ENCODE measurements at places on chromosomes 5 and 9.

DNA sequence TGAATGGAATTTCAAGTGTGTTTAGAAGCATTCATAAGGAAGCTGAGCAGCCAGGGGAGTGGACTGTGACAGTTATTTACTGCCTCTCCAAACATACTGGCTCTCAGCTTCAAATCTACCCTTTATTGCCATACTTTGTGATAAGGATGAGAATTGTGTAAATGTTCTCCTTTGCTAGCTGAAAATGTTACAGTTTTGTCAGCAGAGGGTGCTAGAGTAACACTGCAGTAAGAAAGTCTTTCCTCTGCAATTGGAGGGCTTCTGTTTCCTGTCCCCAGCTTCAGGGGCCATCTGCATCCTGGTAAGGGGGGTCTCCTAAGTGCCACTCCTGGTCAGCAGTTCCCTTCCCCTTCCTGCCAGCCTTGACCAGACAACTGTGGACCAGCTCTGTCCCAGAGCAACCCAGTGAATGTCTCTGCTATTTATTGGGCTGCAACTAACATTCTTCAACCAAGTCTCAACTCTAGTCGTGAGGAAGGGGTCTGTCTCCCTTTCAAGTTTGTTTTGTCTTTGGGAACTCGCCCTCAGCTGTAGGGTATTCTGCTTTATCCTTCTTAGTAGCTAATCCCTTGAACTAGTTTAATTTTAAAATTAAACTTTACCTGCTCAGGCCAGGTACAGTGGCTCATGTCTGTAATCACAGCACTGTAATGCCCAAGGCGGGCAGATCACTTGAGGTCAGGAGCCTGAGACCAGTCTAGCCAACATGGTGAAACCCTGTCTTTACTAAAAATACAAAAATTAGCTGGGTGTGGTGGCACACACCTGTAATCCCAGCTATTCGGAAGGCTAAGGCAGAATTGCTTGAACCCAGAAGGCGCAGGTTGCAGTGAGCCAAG is 45.3 kb downstream of the RAPGEF6 start:
- DNase-seq, result peak; percentile 18
- no peaks in the 10 kb centered on the region for H3K27me3 ChIP-seq
- H3K27ac ChIP-seq, result no peak overlapping the region
- no peak overlapping the region for H3K4me3 ChIP-seq
- H3K4me1 ChIP-seq, result peaks cover 1% of the 10 kb centered on the region

DNA sequence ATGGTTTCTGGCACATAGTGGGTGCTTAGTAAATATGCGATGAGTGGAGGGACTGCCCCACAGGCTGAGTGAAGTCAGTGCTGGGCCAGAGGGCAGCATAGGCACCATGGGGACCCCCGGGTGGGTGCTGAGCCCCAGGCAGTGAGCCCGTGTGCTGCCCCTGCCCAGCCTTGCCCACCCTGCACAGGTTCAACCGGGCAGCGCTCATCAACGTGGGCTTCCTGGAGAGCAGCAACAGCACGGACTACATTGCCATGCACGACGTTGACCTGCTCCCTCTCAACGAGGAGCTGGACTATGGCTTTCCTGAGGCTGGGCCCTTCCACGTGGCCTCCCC is 7.2 kb downstream of the B4GALT7 start:
- no peak for DNase-seq
- H3K27ac ChIP-seq, result no peak overlapping the region
- H3K27me3 ChIP-seq, result no peaks in the 10 kb centered on the region
- no peak overlapping the region for H3K4me3 ChIP-seq
- peaks cover 5% of the 10 kb centered on the region for H3K36me3 ChIP-seq
- peaks cover 3% of the 10 kb centered on the region for H3K4me1 ChIP-seq

GRCh38 chr9:115204904-115205453 is 87.0 kb upstream of the TNC start:
- H3K36me3 ChIP-seq, result no peaks in the 10 kb centered on the region
- DNase-seq, result no peak
- no peaks in the 10 kb centered on the region for H3K4me1 ChIP-seq
- H3K27me3 ChIP-seq, result no peaks in the 10 kb centered on the region
- H3K27ac ChIP-seq, result no peak overlapping the region

GRCh38 chr9:18798508-18799290 is 234.3 kb downstream of the SAXO1 start:
- H3K27me3 ChIP-seq, result no peaks in the 10 kb centered on the region
- H3K36me3 ChIP-seq, result no peaks in the 10 kb centered on the region
- no peak overlapping the region for H3K4me3 ChIP-seq
- no peaks in the 10 kb centered on the region for H3K4me1 ChIP-seq
- no peak for DNase-seq

DNA sequence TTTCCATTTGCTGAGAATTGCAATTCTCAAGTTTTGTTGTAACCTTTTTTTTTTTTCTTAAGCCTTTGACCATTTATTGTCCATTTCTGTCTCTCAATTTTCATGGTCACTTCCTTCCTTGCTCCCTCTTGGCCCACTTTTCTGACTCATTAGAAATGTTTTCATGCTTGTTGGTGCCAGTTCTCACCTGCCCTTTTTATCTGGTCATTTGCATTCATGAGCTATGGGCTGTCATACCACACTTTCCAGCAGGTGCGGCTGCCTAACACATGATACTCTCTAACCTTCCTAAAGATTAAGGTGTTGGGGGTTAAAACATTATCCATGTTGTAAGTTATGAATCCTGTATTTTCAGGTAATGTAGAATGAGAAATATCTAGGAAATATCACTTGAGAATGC is 150.5 kb upstream of the TLX3 start:
- no peak overlapping the region for H3K4me3 ChIP-seq
- no peaks in the 10 kb centered on the region for H3K36me3 ChIP-seq
- H3K27me3 ChIP-seq, result no peaks in the 10 kb centered on the region
- H3K27ac ChIP-seq, result no peak overlapping the region
- H3K4me1 ChIP-seq, result peaks cover 2% of the 10 kb centered on the region

DNA sequence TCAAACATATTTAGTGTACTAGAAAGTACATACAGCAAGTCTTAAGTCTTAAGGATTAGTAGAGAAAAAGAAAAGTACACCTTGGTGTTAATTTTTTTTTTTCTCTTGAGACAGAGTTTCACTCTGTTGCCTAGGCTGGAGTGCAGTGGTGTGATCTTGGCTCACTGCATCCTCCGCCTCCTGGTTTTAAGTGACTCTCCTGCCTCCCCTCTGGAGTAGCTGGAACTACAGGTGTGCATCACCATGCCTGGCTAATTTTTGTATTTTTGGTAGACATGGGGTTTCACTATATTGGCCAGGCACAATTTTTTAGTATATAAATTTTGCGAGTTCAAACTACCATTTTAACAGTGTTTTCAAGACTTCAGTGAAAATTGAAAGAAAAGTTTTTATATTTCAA is 1941.1 kb upstream of the CDH6 start:
- H3K27ac ChIP-seq, result no peak overlapping the region
- no peaks in the 10 kb centered on the region for H3K36me3 ChIP-seq
- H3K4me3 ChIP-seq, result no peak overlapping the region
- no peak for DNase-seq
- no peaks in the 10 kb centered on the region for H3K4me1 ChIP-seq

GRCh38 chr9:123649909-123650308 is 280.0 kb downstream of the DENND1A start:
- H3K27me3 ChIP-seq, result no peaks in the 10 kb centered on the region
- H3K4me3 ChIP-seq, result no peak overlapping the region
- H3K36me3 ChIP-seq, result 0 out of 2 replicates have a peak, but pooled peaks cover 2% of the 10 kb centered on the region
- no peak overlapping the region for H3K27ac ChIP-seq

- no peak overlapping the region for H3K4me3 ChIP-seq
- H3K27ac ChIP-seq, result no peak overlapping the region
- no peaks in the 10 kb centered on the region for H3K27me3 ChIP-seq
- H3K36me3 ChIP-seq, result no peaks in the 10 kb centered on the region
- no peaks in the 10 kb centered on the region for H3K4me1 ChIP-seq
Observed at GRCh38 chr9:127045148-127045547, 77.3 kb downstream of the ANGPTL2 start.

DNA sequence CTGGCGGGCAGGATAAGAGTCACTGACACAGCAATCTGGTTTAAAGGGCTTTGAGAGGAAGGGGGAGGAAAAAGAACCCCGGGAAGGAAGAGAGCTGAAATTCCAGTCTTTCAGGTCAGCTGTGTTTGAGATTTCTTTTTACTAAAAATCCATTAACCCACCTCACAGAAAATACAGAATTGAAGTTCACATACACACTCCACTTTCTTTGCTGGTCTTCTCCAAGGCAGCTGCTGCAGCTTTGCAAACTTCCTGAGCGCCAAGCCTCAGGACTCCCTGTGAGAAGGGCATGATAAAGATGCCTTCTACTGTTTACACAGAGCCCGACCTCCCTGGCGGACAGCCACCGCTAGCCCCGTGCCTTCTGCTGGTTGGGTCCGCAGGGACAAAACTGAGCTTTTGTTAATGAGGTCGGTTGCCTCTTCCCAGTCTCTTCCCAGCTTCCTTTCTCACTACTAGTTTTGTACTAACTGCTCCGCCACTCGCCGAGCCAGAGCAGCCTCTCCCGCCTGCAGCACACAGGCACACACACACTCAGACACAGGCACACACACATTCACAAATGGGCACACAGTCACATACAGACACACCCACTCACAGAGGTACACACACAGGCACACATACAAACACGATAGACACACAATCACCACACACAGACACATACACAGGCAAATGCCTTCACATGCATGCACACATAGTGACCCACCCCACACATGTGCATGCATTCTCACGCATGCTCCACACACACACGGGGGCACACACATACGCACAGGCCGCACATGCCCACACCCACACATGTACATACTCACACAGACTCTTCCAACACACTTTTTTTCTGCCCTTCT is at the start of gene FREM1:
Gene FREM1 (minus strand): TSS at position 468 of the 845 bp plus-strand sequence. CDS start 41,451 bp downstream, outside the sequence.
- no peak within 1 kb of the TSS for H3K4me3 ChIP-seq
- no peak within 1 kb of the TSS for H3K27ac ChIP-seq
- no peak for DNase-seq
- H3K36me3 ChIP-seq, result no peaks in the 10 kb centered on the region

GRCh38 chr5:33166522-33166921 is 274.2 kb upstream of the TARS1 start:
- H3K36me3 ChIP-seq, result no peaks in the 10 kb centered on the region
- no peak overlapping the region for H3K4me3 ChIP-seq
- no peaks in the 10 kb centered on the region for H3K4me1 ChIP-seq
- DNase-seq, result no peak

DNA sequence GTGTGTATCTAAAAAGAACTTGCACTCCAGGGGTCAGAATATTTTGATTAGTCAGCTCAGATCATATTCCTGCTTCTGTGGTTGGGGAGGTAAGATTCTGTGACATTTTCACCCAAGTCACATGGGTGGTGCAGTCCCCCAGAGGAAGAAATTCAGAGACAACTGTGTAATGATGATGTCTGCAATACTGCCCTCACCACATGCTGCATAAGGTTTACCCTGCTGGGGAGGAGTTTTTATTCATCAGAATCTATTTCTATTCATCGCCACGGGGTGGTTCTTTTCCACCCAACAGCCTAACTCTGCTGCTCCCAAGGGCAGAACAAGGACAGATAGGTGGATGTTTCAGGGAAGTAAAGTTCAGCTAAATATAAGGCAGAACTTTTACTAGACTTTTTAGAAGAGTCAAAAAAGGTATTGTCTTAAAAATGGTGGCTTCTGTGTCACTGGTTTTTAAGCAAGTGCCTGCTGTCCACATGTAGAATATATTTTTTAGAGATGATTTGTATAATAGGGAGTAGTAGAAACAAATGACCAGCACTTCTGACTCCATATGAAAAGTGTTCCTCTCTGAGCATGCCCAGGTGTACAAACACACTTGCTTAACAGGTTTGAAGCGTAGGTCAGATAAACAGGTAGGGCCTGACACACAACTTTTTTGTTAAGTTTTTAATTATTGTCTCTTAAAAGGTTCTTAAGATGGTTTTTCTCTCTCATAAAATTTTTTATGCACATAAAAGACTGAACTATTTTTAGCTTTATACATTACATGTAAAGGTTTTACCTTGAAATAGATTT is 352.7 kb downstream of the LRRC70 start:
- no peak overlapping the region for H3K27ac ChIP-seq
- no peaks in the 10 kb centered on the region for H3K27me3 ChIP-seq
- no peak for DNase-seq
- no peak overlapping the region for H3K4me3 ChIP-seq
- H3K36me3 ChIP-seq, result no peaks in the 10 kb centered on the region

GRCh38 chr5:90613459-90613858 is 54.9 kb downstream of the ADGRV1 start:
- H3K27ac ChIP-seq, result no peak overlapping the region
- no peak for DNase-seq
- H3K36me3 ChIP-seq, result no peaks in the 10 kb centered on the region
- H3K4me1 ChIP-seq, result no peaks in the 10 kb centered on the region

DNA sequence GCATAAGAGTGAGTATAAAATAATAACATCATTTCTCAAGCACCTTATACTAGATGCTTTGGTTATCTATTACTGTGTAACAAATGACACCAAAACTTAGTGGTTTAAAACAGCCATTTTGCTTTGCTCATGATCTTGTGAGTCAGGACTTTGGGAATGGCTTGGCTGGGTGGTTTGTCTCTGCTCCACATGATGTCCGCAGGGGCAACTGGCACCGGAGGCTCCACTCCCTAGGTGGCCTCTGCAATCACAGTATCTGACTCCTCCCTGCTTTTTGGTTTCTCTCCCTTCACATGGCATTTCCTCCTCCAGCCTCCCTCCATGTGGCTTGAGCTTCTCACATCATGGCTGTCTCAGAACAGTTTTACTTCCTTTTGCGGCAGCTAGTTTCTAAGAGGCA is 259.5 kb downstream of the GAS1 start:
- H3K4me1 ChIP-seq, result no peaks in the 10 kb centered on the region
- DNase-seq, result no peak

DNA sequence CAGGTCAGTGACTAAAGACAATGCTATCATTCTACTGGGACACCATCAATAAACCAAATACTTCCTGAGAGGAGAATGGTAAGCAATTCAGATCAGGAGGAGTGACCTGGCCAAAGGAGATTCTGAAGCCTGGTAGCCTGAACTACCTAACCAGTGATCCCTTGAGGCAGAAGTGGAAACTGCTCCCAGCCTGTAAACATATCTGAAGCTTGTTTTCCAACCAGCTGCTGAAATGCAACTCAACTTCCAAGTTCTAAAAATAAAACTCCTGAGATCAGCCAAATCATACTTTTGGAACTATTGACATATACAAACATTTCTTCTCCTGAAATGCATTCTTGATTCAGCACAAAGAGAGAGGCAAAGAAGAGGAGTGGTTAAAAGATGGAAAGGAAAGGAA is 204.1 kb downstream of the EBF1 start:
- no peak for DNase-seq
- H3K36me3 ChIP-seq, result no peaks in the 10 kb centered on the region
- no peak overlapping the region for H3K27ac ChIP-seq
- no peak overlapping the region for H3K4me3 ChIP-seq

- no peak overlapping the region for H3K4me3 ChIP-seq
- H3K36me3 ChIP-seq, result no peaks in the 10 kb centered on the region
- H3K27me3 ChIP-seq, result no peaks in the 10 kb centered on the region
Observed at GRCh38 chr5:134741052-134741451, 2.7 kb downstream of the CAMLG start.

DNA sequence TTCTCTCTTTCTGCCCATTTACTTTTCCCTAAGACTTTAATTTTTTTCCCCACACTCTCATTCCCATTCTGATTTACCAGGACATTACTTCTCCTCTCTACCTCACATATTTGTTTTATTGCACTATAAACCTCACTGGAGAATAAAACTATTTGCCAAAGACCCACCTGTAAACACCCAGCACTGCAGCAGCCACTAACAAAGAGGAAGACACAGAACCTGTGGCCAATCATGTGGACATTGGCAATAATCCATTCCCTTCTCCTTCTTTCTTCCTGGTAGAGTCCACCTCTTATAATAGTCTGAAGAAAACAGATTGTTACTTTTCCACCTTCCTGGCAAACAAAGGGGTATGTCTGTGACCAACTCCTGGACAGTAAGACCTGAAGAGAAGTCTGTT is 8.3 kb upstream of the THBS4 start:
- no peak overlapping the region for H3K27ac ChIP-seq
- DNase-seq, result no peak
- no peaks in the 10 kb centered on the region for H3K4me1 ChIP-seq

Measured in iPS DF 6.9 (cell line).